Inflammatory macrophage treated with lipopolysaccharide for 4 hours (primary cell): ENCODE measurements at places on chromosomes 2 and 18.

GRCh38 chr2:12131975-12132374 is 385.5 kb downstream of the LPIN1 start:
- peak; percentile 14 for DNase-seq

GRCh38 chr18:574865-575645 is 5.1 kb upstream of the CETN1 start:
- no peak for DNase-seq

GRCh38 chr18:551404-552061 is 28.6 kb upstream of the CETN1 start:
- DNase-seq = no peak

DNA sequence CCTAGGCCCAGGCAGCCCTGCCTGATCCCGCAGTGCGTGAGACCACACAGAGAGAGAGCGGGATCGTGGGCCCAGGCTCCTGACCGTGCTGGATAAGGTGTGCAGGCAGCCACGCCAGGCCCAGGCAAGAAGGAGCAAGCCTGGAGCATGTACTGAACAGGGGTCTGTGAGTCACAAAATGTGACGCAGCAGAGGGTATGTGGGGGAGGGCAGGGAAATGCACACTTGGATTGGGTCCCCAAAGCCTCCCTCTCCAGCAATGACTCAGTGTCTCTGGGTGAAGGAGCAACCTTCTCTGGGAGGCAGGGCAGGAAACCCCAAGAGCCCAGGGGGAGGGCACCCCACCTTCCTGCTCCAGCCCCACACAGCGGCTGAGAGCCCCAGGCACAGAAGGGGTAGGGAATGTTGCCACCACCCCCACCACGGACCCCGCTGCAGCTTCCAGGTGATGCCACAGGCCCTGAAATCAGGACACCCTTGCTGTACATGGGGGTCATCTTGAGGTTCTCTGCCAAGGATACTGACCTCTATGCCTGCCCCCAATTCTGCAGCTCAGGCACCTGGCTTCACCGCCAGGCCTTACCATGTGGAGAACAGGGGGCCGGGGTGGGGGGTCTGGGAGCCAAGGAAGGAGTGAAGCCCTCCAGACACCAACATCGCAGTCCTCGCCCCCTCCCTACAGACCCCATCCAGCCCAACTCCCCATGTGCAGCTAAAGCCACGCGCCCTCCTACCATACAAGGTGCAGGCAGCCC is 1.3 kb upstream of the GPC1 start:
- DNase-seq = peak; percentile 5

DNA sequence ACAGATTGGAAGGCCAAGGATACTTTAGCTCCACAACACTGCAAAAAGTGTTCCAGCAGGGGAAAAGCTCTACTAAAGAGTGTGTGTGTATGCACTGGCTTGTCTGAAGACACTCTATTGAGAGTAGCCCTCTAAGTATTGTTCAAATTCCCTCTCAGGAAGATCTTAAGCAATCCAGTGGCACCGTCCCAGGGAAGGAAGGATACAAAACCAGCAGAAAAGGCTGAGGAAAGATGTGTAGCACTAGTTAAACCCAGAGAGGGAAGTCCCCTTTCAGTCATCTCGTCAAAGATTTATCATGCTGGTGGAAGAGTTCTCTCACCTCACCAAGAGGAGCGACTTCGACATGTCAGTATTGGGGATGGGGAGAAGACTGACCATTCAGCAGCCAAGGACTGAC is 50.5 kb downstream of the DHRS9 start:
- no peak for DNase-seq

DNA sequence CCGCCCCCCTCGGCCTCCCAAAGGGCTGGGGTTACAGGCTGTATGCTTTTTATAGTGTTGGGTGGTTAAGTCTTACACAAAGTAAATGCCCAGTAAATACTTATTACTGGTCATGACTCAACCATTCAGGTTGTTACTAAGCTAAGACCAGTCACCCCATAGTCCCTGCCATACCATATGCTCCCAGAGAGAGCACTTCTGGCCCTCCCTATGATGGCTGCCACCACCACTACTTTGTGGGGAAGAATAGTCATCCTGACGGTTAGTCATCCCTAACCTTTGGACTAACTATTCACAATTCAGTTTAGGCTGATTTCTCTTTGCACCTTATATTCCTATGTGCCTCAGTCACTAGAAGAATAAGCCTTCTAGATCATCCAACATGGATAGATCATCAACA is 42.0 kb upstream of the MSH2 start:
- no peak for DNase-seq

DNA sequence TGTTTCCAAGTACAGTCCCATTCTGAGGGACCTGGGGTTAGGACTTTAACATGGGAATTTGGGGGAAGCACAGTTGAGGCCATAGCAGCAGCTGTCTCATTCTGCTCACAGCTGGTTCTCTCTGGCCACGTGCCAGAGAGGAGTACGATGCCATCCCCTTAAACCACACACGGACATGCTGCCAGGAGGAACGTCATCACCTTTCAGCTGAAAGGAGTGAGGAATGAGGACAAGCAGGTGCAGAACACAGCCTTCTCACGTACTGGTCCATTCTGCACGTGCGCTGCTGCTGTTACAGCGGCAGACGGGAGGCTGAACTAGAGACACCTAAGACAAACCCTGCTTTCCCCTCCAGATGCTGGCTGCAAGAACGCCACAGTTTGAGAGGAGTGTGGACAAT is 33.5 kb downstream of the ODC1 start:
- DNase-seq = no peak

DNA sequence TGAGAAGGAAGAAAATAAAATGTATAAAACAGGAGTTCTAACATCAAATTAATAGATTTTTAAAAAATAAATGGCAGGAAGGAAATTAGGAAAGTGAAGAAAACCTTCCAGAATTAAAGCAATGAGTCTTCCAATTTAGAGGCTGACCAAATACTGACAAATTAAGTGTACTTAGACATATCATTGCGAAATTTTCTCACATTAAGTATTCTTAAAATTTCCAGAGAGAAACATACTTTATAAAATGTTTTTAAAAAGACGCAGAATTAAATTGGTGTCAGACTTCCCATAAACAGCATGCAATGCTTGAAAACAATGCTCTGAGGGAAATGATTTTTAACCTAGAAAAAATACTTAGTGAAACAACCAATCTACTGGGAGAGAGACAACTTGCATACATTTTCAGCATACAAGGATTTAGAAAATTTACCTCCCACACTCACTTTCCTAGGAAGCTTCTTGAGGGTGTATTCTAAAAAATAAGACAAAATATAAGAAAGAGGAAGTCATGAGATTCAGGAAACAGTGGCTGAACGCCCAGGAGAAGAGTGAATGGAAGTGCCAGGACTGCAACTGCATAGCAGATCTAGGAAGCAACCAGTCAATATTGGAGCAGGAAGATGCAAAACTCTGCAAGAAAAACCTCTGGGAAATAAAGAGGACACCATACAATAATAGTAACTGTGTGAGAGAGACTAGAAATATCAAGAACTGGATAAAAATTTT is 339.9 kb downstream of the ADCYAP1 start:
- DNase-seq = no peak

DNA sequence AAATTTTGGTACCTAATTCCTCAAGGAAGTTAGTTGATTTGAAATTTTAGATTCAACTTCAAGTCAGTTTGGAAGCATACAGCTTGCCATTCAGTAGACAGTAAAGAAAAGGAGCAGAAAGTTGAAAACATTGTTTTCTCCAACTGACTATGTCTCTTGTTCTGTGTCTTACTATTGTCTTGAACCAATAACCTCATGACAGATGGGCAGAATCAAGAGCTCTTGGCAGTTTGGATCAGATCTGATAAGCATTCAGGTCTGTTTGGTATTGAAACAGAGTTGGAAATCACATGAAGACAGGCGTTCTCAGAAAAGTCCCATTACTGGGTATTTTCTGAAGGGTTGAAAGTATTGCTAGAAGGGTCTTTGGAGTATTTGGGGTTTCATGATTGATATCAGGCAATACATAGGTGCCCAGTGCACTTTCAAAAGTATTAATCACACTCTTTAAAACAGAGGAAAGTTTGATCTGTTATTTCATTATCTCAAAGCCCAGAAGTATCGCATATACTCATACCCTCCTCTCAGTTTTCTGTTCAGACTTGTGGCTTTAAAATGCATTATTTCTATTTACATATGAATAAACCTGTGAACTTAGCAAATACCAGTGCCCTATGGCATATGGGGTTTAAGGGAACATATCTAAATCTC is 428.4 kb upstream of the ZEB2 start:
- no peak for DNase-seq

DNA sequence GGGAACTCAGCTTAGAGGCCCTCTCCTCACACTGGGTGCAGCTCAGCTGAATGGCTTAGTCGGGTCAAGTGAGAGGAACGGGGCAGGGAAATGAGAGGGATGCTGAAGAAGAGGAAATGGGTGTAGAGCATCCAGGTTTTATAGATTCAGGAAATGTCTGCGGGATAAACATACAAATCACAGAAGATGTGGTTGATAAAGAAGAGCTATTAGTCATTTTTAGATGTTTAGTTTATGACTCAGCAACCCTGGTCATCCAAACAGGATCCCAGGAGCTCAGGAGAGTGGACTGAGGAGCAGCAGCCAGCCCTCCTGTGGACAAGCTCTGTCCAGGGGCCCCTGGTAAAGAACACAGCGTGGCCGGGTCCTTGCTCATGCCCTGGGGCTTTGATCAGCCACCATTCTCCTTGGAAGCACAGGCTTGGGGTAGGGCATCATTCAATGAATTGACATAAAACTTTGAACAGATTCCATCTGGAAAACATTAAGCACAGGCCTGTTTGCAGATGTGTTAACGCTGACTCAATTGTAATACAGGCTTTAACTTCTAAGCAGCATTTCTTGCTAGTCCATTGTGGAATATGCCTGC is 83.0 kb downstream of the NPAS2 start:
- DNase-seq = no peak

GRCh38 chr18:3773303-3773702 is 323.3 kb downstream of the TGIF1 start:
- no peak for DNase-seq

DNA sequence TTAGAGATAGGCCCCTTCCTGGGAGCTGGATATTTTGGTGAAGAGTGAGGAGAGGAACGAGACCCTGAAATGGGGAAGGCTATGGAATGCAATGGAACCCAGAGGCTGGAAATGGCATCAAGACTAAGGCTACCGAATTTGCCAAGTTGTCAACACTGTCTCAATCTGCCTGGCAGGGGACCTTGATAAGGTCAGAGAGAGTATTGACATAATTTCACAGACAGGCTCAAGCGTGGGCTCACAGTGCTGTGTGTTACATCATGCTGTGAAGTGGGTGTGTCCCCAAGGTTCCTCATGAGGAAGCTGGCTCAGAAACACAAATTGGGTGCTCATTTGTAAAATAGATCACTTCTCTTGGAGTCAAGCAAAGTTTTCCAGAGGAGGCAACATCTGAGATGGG is 51.8 kb upstream of the CYRIA start:
- peak; percentile 96 for DNase-seq

DNA sequence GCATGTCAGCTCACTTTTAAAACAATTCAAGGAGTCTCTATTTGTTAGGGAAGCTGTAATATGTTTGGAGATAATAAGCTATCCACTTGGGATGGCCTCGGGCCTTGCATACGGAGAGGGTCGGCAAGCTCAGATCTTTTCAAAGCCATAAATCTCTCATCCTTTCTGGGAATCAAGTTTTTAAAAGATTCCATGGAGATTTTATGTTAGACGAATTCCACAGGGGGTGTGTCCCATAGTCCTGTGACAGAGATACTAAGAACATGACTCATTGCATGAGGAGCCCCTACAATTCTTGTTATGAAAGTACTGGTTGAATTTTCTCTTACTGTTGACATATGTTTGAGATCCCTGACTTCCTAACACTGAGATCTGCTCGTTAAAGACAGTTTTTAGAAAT is 108.7 kb downstream of the FEZ2 start:
- DNase-seq = no peak

DNA sequence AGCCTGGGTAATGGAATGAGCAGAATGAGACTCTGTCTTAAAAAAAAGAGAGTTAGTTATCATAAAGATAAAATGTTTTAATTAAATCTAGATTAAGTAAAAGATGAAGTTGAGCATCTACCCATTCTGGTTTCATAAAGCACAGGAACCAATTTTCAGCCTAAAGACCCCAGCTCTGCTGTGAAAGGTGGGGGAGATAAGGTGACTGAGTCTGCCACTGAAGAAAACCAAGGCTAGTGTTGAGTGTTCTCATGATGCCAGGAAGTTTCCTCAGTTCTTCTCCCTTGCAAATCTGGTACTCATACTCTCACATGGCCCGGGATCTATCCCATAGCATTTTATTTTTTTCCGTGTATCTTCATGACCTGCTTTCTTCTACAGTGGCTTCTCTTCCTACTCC is 10.4 kb upstream of the CXCR4 start:
- DNase-seq = no peak

DNA sequence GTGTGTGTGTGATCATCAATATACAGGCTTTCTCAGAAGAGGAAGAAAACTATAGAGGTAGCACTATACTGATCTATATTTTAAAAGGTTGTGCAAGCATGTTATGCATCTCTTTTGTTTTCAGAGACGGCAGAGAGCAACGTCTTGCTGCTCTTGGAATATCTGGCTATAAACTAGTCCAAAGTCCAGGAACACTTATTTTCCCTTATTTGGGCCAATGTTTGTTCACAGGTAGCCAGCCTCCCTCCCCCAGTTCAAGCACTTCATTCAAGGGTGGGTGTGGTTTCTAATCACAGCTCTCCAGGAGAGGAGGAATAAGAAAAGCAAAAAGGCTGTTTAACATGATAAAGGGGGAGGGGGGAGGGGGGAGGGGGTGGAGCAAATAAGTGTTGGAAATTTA is 4.2 kb downstream of the FZD5 start:
- no peak for DNase-seq

DNA sequence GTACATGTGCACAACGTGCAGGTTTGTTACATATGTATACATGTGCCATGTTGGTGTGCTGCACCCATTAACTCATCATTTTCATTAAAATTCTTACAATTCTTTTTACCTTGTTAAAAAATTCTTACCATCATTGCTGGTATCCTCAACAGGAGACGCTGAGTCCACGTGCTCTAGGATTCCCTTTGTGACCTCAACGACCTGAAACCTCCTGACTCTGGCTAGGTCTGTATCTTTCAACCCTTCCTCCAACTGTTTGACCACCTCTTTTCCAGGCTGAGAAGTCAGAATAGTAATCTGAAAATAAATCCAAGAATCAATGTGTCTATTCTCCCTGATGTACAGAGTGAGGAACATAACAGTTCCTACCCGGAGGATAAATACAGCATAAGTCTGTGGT is 41.2 kb downstream of the M1AP start:
- DNase-seq = no peak

DNA sequence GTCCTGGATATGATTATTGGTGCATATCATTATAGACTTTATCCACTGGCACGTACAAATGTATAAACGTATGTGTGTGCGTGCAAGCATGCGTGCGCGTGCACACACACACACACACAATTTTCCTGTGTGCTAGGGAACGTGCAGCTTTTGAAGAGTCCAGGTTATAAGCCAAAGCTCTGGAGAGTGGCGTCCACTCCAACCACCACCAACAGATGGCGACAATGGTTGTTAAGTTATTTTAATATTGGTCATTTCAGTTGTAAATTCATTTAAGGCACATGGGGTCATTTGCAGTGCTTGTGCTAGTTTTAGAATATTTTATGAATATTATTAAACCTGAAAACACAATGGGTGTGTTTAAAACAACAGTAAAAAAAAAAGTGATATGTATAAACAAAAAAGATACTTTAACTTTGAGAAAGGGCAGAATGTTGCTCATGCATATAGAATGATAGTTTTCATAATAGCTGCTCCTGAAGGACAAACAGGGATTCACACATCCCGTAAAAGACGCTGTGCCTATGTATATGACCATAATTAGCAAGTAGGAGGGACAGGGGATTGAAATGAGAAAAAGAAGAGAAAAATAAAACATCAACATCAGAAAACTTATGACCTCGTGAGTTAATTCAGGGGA is 124.2 kb upstream of the ITGB6 start:
- DNase-seq = peak; percentile 59

GRCh38 chr2:172693037-172693436 is 42.6 kb upstream of the RAPGEF4 start:
- peak; percentile 91 for DNase-seq
